Anterior cingulate cortex (tissue), 58 donors: ENCODE measurements at places on chromosomes 7 and 10.

- no peak for DNase-seq
Observed at GRCh38 chr10:84935772-84936171, 607.4 kb downstream of the CCSER2 start.

DNA sequence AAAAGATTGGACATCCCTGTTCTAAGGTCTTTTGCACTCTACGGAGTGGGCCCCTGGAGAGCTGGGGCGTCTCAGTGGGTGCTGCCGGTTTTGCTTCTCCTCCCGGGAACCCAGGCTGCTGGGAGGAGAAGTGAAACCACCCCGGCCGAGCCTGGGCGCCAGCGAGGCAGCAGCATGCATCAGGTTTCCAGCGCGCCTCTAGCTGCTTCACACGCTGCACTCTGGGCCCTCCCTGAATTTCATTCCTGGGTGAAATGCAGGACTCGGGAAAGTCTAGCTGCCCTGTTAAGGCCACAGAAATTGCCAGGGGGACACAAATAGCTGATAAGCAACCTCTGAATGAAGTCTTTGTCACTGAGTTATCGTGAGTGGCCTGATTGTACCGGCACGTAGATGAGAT is 127.4 kb downstream of the TRRAP start:
- DNase-seq: no peak

DNA sequence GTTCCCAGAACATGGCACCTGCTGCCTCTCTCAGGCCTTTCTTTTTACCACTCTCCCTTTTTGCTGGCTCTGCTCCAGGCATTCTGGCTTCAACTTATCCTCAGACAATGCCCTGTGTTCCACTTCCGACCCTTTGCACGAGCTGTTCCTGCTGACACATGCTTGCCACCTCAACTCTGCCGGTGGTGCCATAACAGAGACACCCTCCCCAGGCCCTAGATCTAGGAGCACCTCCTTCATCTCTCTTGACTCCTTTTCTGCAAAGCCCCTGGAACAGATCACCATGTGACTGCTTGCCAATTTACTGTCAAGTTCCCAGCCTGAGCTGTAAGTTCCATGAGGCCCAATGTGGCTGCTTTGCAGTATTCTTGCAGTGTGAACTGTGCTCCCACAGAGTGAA is 256.0 kb upstream of the MKI67 start:
- no peak for DNase-seq

DNA sequence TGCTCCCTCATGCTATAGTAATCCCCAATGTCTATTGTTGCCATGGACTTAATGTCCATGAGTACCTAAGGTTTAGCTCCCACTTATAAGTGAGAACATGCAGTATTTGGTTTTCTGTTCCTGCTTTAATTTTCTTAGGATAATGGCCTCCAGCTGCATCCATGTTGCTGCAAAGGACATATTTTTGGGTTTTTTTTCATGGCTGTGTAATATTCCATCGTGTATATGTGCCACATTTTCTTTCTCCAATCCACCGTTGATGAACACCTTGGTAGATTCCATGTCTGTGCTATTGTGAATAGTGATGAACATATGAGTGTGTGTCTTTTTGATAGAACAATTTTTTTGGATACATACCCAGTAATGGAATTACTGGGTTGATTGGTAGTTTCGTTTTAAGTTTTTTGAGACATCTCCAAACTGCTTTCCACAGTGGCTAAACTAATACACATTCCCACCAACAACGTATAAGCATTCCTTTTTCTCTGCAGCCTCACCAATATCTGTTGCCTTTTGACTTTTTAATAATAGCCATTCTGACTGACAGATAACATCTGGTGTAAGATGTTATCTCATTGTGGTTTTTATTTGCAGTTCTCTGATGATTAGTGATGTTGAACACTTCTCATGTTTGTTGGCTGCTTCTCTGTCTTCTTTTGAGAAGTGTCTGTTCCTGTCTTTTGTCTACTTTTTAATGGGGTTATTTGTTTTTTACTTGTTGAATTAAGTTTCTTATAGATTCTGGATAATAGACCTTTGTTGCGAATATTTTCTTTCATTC is 68.8 kb upstream of the IFRD1 start:
- no peak for DNase-seq

GRCh38 chr10:69568472-69569395 is 4.5 kb downstream of the NEUROG3 start:
- DNase-seq: no peak

GRCh38 chr10:130461631-130462030 is 325.4 kb downstream of the GLRX3 start:
- DNase-seq: no peak

- DNase-seq: no peak
Observed at GRCh38 chr7:23393636-23394035, 76.7 kb downstream of the IGF2BP3 start.
